ENCODE measurements at places on chromosomes 1 and 21.

DNA sequence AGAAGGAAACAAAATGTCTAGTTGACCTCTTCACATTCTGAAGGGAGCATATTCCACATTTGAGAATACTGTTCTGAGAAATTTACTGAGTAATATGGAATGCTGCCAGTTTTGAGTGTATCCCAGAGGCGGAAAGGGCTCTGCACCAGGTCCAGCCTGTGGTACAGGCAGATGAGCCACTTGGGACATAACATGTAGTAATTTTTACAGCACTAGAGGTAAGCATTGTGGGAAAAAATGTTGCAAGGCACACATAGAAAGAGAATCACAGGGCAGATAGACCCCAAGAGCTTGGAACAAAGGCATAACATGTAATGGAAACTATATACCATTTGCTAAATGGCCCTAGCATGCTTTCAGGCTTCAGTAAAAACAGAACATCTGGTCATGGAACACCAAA lies 228.5 kb downstream of the USH2A start:
- no peak for DNase-seq

GRCh38 chr1:154191990-154192461 lies at the start of gene TPM3:
Gene TPM3 (minus strand): TSS chr1:154192100. CDS start chr1:154192018, 82 bp downstream.
- no peak for DNase-seq

- DNase-seq: no peak
Measured at GRCh38 chr1:147622731-147623130, 47.6 kb downstream of the ACP6 start.

DNA sequence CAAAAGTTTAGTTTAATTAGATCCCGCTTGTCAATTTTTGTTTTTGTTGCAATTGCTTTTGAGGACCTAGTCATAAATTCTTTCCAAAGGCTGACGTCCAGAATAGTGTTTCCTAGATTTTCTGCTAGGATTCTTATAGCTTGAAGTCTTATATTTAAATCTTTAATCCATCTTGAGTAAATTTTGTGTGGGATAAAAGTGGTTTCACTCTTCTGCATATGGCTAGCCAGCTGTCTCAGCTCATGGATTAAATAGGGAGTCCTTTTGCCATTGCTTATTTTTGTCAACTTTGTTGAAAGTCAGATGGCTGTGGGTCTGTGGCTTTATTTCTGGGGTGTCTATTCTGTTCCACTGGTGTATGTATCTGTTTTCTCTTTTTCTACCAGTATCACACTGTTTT lies 801.3 kb upstream of the ADGRL4 start:
- no peak for DNase-seq

- no peak for DNase-seq
Measured at GRCh38 chr1:21775550-21775914, 7.4 kb downstream of the USP48 start.

- no peak for DNase-seq
Measured at GRCh38 chr1:35298464-35298863, 30.0 kb downstream of the ZMYM4 start.

- DNase-seq: no peak
Measured at GRCh38 chr1:185894791-185895190, 160.6 kb downstream of the HMCN1 start.

DNA sequence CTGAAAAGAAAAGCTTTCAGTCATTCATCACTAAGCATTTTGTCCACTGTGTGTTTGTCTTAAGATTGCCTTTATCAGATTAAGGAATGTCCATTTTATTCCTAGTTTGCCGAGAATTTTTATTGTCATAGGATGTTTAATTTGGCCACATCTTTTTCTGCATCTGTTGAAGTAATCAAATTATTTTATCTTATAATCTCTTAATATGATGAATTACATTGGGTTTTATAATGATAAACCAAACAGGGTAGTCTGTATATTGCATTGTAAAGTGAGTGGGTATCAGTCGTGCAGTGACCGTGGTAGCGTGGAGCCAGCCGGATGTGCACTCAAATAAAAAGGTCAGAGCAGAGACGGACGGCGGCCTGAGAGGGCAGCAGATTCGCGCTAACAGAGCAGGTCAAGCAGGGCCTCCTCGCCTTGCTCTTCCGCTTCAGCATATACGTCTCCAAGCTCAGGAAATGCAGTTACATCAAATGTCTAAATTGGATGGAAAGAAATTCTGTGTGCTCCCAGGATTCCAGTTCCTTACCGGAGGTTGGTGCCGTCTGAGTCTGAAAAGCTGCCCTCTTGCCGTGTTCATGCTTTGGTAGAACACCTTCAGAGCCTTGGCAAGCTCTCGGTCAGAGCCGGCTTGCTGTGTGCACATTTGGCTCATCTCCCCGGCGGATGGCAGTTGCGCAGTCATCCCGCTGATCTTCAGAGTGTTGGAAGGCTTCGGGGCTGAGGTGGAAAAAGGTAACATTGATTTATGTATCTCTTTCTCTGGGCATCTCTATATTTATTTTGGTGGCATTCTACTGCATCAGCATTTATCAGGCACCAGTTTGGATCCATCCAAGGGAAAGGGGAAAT lies 51.5 kb downstream of the SCCPDH start:
- DNase-seq: no peak

DNA sequence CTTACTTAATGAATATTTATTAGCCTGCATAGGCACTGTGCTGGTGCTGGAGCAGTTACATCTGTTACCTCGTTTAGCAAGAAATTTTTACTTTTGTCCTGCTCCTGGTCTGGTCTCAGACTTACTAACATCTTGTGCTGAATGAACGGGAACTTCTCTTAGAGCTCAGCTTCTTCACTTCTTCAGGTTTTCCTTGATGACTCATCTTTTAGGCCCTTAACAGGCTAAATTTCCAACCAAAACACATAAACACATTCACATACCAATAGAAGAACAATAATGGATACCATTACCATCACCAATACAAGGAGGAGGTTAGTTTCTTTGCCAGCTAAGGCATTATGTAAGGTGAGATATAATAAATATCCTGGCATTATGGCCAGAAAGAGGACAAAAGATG lies 68.9 kb downstream of the IFI44 start:
- DNase-seq: no peak

DNA sequence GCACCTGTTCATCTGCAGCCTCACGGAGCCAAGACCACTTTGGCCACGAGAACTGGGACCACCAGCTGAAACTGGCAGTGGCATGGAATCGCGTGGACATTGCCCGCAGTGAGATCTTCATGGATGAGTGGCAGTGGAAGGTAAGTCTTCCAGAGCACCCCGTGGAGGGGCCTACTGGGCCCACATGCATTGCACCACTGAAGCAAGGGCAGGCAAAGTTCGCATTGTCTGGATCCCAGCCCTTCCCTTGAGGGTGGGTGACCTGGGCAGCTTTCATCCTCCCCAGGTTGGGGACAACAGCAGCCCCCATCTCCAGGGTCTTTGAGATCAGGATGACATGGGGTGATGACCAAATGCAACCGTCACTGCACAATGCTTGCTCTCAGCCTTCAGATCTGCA lies 37.5 kb downstream of the TRPM2 start:
- DNase-seq: no peak

- DNase-seq: no peak
Measured at GRCh38 chr1:234307726-234308125, 65.5 kb upstream of the COA6 start.

DNA sequence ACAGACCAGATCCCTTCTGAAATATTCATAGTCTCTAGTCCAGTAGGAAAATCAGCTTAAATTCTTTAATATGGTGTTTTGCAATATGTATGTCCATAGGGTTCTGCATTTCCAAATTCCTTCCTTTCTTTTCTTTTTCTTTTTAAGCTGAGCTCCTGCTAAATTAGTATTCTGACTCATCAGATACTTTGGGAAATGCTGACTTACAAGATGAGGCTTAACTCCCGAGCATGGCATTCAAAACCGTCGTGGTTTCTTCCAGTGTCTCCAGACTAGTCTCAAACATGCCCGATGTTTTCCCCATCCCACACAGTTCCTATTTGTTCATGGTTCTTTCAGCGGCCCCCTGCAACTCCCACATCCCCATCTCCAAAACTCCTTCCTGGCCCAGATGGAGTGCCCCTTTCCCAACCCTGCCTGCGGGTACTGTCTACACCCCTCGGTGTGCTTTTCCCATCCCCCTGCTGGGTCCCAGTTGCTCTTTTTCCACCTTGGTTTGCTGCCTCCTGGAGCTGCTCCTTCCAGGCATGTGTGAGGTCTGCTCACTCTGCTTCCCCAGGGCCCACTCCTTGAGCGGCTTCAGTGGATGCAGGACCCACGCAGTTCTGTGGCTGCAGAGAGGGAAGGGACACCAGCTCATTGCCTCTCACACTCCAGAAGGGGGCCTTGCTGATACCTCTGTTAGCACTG lies 19.5 kb upstream of the ETV3 start:
- DNase-seq: no peak

DNA sequence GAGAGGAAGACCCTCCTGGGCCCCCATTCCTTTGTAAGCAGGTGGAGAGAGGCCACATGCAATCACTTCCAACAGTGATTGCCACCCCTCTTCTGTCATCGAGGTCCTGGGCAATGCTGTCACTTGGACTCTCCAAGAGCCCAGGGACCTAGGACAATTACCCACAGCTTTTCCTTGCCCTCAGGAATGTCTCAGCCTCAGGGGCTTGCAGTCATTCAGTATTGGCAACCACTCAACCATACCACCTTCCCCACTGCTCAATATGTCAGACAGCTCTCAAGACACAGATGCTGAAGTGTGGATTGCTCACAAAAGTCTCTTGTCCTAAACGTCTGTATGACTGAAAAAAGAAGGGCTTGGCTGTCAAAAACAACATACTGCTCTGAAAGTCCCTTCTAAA lies 87.8 kb downstream of the PTPN14 start:
- DNase-seq: no peak

DNA sequence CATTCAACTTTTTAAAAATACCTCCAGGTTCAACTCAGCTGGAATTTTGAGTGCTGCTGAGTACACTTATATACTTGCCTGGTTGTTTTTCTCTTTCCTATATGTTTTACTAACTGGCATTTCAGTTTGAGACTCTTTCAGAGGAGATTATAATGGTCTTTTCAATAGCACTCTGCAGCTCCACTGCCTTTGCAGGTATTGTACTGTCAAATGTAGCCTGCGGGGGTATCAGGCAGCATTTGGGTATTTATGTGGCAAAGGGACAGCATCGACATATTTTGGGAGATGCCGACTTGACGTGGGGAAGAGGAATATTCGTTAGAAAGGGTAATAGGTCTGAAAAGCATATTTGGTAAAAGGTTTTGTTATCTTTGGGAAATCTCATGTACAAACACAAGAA lies 11.1 kb upstream of the TGFBR3 start:
- no peak for DNase-seq

- DNase-seq: no peak
Measured at GRCh38 chr1:20640183-20640597, 6.9 kb downstream of the PINK1 start.

DNA sequence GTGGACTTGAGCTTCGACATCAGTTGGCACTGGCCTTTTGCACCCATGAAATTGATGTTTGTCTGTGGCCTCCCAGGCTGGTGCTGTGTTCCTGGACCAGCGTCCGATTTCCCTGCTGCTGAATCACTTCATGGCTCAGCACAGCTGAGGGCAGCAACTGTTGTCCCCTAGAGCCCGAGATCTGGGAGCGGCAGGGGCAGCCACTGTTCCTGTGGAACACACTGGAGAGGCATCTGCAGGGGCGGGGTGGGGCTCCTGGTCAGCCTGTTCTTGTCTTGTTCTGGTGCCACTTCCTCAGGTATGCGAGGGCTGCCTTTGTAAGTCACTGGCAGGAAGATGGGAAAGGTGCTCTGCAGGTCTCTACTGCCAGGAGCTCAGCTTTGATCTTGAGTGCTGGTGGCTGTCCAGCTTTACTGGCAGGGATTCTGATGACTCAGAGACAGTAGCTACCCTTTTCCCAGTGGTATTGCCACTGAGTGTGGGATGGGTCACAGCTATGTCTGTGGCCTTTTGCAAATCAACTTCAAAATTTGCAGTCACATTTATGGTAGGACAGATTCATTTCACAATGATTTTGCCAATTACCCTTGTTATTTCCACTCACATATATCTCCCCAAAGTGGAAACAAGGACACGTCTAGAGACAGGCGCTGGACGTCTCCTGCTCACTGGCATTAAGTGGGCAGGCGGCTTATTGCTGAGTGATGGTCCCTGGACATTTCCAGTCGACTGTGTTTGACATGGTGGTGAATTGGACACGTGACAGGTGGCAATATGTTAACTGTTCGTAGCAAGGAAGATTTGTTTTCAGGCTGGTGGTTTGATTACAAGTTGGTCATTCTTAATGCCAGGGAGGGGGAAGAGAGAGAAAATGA lies 15.3 kb downstream of the AGPAT3 start:
- DNase-seq: no peak

GRCh38 chr1:170414989-170415709 lies 116.8 kb upstream of the GORAB start:
- DNase-seq: no peak

DNA sequence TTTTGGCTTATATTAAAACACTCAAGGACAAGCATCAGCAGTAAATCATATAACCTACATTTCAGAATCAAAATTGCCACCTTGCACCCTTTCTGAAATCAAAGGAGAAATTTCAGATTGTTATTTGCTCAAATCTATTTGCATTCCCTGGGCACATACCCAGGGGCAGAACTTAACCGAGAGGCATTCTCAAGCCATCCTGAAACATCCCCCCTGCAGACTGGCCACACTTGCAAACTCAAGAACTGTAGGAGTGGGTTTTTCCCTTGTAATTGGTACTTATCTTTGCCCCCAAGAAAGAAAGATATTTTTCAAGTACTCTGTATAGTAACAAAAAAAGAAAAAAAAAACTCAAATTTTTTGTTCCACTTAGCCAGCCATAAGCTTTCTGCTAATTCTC lies 213.6 kb upstream of the ESRRG start:
- no peak for DNase-seq

- DNase-seq: no peak
Measured at GRCh38 chr21:37065561-37066177, 7.2 kb downstream of the PIGP start.

- DNase-seq: no peak
Measured at GRCh38 chr1:23101101-23101827, 67.4 kb downstream of the LUZP1 start.

GRCh38 chr1:226281058-226281457 lies 27.9 kb downstream of the LIN9 start:
- DNase-seq: no peak

GRCh38 chr1:151005729-151006319 lies 878 bp downstream of the MINDY1 start:
- no peak for DNase-seq

Data from stimulated activated CD8-positive, alpha-beta memory T cell treated with anti-CD3 and anti-CD28 coated beads, Interleukin-7, amount 100 ng/mL, for 1 hour (primary cell).